ENCODE measurements at places on chromosomes 7 and 10. TPM values are rescaled to one million over a fixed set of nuclear protein-coding genes. Genes with fewer than 3 reads are reported as not detected.

GNAT3 gene
- total RNA-seq: 1.2 TPM

SORCS1 gene
- 3.1 TPM for total RNA-seq

IGF2BP3 gene
- 0.66 TPM for total RNA-seq

CCDC3 gene
- total RNA-seq: 304 TPM

RAB19 gene
- total RNA-seq: 8.8 TPM

ZNF425 gene
- 2.8 TPM for total RNA-seq

MBL2 gene
- 0.12 TPM for total RNA-seq

STN1 gene
- 29.2 TPM for total RNA-seq

SUMF2 gene
- total RNA-seq: 245 TPM

CYP3A4 gene
- 9.7 TPM for total RNA-seq

DNA sequence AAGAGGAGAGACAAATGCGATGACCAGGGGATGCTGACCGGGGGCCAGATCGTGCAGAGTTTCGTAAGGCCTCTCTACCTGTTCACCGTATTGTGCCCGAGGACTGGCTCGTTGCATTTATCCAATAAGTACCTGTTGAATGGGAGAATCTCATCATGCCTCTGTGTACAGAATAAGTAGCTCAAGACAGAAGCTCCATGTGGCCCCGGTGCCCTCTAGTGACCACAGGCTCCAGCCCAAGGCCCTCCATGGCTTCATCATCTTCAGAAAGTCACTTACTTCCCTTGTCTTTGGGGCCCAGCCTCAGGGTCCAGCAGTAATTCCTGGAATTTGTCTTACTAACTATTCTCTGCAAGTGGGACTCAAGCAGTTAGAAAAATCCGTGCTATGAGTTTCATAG lies 151.0 kb downstream of the CHN2 start:
- DNase-seq: peak; percentile 57

- no peak for DNase-seq
Observed at GRCh38 chr10:131249238-131249954, 62.1 kb downstream of the TCERG1L start.

DNA sequence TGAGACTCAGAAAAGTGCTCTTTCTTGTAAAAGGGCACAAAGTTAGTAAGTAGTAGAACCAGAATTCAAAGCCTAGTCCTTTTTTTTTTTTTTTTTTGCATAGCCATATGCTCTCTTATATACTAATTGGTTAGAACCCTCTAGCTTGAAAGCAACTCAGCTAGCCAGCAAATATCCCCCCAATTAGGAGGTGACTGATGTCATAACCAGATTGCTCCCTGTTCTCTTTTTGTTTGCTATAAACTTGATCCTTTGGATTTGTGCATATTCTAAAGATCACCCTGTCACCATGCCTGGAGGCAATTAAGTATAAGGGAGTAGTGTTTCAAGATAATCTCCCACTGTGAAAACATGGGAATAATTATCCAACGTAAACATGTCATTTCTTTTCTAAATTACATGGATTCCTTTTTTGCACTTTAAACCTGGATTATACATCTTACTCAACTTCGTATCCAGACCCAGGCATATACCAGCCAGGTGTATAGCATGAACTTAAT lies 963.4 kb downstream of the CNTNAP2 start:
- no peak for DNase-seq

DNA sequence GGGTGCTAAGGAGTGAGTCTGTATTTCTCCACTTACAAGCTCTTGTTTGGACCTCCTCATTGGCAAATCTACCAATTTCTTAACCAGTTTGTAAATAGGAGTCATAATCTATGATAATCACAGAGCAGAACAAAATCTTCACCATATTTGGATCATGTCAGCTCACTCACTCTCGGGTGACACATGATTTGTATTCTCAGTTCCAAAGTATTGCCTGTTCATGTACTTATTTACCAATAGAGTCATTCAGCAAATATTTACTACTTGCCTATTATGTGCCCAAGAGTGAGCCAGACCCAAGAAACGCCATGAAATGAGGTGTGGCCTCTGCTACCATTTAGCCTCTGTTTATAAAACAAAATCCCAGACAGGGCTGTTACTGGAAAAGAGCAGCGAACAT lies 114.8 kb downstream of the TSPAN12 start:
- no peak for DNase-seq

GRCh38 chr7:64877714-64878610 lies 25.1 kb upstream of the ZNF273 start:
- DNase-seq: peak; percentile 7

DNA sequence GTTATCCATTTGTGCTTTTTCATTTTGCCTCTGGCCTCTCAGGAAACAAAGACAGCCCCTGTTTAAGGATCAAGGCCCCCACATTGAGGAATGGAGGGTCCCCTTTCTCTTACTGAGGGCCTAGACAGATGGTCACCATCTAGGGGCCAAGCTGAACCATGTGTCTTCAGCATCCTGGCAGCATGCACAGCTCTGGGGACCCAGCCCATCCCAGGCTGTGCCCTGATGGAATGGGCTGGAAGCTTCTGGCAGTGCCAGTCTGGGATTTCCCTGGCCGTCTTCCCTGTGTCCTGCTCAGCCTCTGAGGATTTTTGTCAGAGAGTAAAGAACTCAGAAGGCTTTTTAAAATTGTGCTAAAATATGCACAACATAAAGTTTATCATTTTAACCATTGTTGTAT lies 116.8 kb downstream of the ITIH5 start:
- DNase-seq: no peak

- no peak for DNase-seq
Observed at GRCh38 chr10:6811153-6811552, 231.1 kb upstream of the PRKCQ start.

DNA sequence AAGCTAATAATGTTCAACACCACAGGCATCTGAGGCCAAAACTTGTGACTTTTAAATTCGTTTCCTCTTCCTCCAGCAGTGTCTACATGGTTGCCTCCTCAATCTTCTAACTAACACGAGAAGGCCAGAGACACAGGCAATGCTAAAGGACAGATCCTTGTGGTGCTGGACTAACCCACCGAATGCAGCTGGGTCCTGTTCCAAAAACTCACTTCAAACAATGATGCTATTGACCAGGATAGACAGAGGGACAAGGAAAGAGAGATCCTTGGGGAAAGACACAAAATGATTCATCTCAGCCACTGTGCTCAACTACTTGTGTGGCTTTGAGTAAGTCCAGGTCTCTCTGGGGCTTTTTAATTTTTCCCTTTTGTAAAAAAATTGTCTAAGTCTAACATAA lies 107.6 kb downstream of the KCNMA1 start:
- no peak for DNase-seq

DNA sequence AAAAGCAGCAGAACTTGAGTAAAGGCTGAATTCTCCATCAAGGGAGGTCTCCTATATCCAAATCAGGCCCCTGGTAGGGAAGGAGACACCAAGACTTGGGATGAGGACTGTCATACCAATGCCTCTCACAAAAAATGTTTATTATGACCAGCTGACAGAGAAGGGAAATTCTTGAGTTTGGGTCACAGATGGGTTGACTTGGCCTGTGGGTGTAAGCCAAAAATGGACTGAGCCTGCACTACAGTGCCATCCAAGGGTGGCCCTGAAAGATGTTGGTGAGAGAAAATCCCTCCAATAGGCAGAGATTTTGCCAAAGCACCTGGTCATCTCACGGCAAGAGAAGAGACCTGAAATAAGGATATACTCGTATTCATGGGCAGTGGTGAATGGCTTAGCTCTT lies 27.0 kb upstream of the PPIF start:
- no peak for DNase-seq

GRCh38 chr7:116977172-116977571 lies 23.9 kb downstream of the ST7 start:
- no peak for DNase-seq

DNA sequence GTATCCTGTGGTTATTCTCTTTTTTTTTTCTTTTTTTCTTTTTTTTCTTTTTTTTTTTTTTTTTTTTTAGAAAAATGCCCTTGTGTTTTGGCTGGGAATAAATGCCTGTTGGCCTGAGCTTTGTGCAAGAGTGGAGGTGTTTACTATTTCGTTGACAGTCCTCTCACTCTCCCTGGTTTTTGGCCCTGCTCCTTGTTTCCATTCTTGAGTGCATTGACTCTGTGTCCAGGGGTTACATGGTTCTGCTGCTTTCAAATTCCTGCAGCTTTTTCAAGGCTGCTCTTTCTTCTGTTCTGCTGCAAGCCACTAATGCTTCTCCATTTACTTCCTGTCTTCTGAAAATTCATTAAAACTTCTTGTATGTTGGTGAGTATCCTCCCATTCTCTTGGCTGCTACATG lies 59.7 kb upstream of the TBX20 start:
- no peak for DNase-seq

DNA sequence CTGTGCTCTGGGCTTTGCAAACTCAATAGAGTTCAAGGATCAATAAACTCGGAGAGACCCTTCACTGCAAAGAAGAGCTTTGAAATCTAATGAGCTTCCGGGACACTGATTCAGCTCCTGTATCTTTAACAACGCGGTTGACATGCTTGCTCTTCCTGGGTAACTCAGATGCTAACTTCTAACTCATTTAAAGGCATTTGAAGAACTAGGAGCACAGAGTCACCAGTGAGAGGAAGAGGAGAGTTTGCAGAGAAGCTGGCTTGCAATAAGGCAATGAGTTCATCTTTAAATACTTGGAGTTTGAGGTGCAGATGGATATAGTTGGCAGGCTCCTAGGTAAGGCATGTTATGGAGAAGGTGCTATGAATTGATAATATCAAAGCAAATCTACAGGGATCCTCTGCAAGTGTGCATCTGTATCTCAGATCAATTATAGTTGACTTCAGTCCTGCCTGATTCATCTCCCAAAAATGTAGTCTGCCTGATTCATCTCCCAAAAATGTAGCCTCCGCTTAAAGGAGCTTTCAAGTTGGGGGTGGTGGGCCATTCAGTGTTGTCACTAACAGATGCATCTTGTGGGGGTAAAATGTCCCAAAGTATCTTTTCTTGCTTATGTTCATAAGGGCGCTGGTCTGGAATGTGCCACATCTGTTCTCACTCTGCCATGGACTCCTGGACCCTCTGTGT lies 182.5 kb upstream of the PRSS58 start:
- DNase-seq: no peak

GRCh38 chr7:96122746-96123145 lies 199.2 kb downstream of the SLC25A13 start:
- no peak for DNase-seq

GRCh38 chr7:116621649-116622048 lies 50.3 kb upstream of the MET start:
- no peak for DNase-seq

DNA sequence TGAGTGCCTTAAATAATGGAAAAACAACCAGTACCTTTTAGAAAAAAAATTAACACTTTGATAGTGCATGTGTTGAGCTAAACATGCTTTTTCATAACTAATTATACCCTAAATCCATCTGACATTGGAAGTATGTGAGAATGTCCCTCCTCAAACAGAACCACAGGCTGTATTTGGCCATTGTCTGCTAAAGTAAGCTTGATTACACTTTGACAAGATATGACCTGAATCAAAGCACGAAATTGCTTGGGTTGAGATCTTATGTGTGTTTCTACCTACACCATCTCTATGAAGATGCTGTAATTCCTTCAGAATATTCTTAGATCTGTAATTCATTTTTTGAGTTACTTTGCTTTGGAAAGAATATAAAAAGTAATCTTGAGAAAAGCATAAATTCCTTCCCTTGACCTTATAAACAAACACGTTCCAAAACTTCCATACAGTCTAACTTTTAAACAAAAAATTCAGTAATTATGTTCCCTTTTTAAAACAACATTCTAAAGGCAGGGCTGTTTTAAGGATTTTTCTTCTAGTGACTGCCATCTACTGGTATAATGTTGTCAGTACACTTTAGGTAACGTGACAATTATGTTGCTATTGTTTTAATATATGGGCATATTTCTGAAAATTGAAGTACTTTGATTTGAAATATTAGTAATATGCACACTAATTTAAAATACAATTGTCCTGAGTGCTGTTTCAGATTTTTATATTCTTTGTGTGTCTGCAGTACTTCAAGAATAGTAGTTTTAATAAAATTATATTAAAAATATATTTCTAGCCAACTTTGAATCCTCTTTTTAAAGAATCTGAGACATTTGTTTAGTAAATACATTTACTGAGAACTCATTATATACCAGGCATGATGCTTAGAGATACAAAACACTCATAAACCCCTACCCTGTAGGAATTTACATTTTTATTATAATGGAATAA lies 20.9 kb downstream of the CD36 start:
- no peak for DNase-seq

GRCh38 chr7:78326189-78326588 lies 527.6 kb downstream of the PHTF2 start:
- no peak for DNase-seq

DNA sequence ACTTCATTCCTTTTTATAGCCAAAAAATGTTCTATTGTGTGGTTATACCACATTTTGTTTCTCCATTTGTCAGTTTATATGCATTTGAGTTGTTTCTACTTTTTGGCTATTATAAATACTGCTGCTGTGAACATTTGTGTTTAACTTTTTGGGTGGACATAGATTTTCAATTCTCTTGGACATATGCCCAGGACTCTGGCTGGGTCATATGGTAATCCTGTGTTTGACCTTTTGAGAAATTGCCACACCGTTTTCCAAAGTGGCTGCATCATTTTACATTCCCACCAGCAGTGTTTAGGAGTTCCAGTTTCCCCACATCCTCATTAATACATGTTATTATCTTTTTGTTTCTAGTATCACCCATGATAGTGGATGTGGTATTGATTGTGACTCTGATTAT lies 39.4 kb downstream of the CSGALNACT2 start:
- DNase-seq: no peak

DNA sequence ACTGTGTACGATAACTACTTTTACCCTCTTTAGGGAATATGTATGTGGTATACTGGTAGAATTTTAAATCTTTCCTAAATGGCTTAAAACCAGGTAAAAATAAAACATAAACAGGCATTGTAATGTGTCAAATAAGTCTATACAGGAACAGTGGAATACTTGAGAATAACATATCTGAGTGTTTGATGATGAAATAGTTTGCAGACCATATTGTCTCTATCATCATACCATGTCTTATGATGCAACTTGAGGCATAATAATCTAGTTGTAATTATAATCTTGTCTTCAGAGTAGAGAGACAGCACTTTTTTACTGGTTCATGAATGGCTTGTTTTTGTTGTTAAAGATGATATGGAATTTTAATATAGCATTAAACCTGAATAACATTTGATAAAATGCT lies 293.5 kb downstream of the CDK14 start:
- no peak for DNase-seq

DNA sequence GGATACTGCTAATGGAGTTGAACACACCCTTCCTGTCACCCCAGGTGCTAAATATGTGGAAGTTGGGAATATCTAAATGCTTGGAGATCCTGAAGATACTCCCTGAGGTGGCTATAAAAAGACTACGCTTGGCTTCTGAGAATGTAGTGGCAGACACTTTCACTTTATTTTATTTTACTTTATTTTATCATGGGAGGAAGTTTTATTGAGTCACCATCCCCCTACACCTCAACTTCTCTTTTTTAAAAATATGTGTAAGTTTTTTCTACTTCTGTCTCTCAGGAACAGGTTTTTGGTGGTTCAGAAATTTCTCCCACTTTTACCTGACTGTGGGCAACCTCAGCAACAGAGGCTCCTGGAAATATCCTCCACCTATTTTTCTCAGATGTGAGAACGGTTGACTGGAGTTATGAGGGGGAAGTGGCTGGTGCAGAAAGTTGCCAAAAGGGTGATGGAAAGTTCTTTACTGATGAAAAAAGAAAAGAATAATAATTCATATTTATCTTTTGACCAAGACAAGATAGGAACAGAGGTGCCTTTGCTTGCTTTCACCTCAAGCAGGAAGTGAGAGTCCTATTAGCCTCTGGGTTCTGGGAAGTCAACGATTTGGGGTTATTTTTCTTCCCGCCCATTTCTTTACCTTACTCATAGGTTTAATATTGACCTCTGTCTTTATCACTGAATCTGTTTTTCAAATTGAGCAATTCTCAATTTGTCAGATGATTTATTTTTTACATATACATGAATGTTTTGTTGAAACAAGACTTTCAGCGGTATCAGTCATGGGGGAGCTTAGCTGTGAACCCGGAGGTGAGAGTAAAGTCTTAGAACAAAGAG lies 103.6 kb downstream of the AHR start:
- no peak for DNase-seq
